ENCODE measurements at places on chromosomes 1 and 21.

DNA sequence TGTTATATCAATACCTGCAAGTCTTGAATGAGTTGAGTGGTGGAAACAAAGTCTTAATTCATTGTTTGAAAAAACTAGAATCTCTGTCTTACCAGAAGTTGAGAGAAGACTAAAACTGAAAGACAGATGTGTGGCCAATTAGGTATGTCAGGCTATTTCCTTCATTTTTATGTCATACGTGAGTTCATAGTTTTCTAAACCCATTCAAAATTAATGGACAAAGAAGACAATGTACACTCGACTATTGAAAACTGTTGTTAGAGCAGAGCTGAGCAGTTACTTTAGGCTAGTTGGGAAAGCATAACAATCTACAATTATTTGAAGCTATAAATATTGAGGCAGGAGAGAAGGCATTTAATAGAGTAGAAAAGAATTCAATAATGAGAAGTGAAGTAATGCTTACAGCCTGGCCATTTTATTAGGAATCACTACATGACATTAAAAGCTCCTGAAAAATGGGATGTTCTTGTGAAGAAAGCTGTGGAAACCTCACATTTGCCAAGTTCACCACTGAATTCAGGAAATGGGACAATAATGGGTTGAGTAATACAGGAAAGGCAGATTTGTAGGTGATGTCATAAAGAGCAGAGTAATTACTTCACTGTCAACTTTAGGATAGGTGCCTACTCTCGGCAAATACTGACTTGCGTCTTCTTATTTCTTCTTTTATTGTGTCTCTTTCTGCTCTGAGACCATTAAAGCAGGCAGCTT, 204.4 kb downstream of the PLA2G4A start:
- DNase-seq = no peak

GRCh38 chr1:225446595-225446960, 18.7 kb upstream of the LBR start:
- DNase-seq = no peak

- DNase-seq = no peak
Observed at GRCh38 chr1:1955621-1956094, 36.6 kb upstream of the TMEM52 start.

DNA sequence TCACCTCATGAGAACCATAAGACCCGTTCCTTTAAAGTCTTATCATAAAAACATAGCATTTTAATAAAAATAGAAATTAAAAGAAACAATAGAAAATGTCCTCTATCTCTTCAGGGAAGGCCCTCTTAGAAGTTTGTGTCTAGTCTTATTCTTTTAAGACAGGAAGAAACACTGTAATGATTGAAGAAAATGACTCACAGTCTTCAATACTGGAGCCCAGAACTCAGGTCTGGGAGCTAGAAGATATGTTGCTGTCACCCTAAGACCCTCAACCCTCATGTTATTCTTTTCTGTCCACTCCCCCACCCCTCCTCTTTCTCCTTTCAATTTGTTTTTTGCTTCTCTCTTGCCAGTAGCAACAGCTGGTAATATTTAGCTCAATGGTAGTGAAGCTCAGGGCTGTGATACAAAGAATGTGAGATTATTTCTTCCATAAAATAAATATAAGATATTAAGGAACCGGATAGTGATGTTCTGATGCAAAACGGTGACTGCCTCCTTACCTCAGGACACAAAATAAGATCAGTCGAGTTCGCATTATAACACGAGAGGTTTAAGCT, 12.0 kb downstream of the DUSP10 start:
- DNase-seq = no peak

GRCh38 chr1:110765640-110766335, 91.0 kb upstream of the KCNA3 start:
- DNase-seq = peak; percentile 45

Measured in stimulated activated CD8-positive, alpha-beta memory T cell treated with anti-CD3 and anti-CD28 coated beads, Interleukin-12 subunit alpha, Interleukin-12 subunit beta, amount 100 ng/mL, for 1 hour (primary cell).